ENCODE measurements at places on chromosomes 5 and 9.

DNA sequence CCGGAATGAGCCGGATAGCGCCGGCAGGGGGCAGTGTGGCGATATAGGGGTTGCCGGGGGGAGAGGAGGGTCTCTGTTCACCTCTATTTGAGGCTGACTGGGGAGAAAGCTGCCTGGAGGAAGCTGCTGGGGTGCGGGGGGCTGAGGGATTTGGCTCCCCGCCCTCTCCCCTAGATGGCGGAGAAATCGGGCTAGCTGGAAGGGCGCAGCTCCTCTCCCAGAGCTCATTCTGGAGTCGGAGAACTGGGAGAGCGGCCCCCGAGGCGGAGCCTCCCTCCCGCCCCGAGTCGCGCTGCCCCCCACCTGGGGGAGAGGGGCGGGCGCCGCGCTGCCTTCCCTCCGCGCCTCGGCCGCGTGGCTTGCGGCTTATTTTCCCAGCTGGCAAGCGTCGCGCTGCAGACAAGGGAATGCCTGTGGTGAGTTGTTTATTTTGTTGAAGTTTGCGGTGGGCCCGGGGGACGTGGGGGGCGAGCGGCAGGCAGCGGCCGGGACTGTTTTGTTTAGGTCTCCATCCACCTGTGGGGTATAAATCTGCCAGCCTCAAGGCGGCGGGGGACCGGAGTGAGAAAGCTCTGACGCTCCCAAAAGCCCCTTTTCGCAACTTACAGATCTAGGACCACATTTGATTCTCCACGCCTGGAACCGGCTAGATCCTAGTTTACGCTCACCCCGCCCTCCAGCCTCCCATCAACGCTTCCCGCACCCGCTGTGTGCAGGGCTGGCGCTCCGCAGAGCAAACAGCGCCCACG, 4.1 kb upstream of the RGMB start:
- DNase-seq: no peak

- no peak for DNase-seq
Observed at GRCh38 chr9:106800701-106801270, 62.2 kb upstream of the ZNF462 start.

- DNase-seq: no peak
Observed at GRCh38 chr9:13088720-13089427, 190.6 kb downstream of the MPDZ start.

DNA sequence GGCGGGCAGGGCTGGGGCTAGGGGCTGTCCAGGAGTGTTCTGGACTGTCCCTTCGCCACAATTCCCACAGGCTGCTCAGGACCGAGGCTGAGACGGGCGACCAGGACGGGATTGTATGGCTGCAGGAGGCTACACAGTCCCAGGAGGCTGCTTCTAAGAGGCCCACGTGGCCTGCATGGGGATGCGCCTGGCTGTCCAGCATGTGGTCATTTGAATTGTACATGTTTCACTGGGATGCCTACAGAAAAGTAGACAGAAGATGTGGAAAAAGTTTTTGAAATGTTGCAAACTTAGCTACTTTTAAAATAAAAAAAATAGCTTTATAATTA, 32.6 kb upstream of the SPTLC1 start:
- DNase-seq: no peak

DNA sequence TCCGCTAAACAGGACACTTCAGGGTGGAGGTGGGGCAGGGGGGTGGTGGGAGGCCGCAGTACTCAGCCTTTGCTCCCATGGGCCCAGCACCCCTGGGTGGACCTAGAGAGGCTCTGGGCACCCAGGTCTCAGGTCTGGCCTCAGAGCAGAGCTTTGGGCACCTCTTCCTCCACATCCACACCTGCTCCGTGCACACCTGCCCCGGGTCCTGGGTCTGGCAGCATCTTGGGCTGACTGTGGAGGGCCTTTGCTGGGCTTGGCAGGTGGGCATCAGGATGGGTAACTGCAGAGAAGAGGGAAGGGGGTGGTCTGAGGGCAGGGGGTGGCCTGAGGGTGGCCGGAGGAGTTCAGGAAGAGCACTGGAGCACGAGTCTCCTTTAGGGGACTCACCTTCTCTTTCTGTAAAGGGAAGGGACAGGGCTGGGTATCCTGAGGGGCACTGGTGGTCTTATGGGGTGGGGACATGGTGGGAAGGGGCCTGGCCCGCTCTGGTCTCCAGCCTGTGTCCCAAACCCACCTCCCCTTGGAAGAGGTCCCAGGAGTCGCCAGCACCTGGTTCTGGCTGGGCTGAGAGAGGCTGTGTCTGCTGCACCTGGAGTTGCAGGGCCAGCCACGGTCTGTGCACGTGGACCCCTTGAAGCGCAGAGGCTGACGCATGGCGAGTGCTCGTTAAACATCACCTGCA, 106.7 kb upstream of the IER5L start:
- no peak for DNase-seq

- no peak for DNase-seq
Observed at GRCh38 chr5:142360607-142361120, 35.8 kb upstream of the SPRY4 start.

DNA sequence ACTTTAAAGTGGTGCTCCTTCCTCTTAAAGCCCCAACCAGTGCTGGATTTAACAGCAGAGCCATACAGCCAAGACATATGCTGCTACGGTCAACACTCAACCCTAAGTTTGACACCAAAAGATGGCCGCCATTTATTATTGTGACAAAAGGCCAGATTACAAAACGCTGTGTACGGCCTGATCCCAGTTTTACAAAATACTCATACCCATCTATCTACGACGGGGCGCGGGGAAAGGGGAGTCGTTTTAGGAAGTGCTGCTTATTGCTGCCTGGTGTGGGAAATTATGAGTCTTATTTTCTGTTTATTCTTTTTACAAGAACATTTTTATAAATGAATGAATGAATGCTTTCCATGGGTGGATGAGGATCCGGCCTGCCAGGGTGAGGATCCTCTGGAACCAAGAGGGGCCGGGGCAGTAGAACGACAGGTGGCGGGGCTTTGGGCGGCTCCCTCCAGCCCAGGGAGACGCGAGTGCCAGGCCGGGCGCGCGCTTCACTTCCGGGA, 457 bp upstream of the IDNK start:
- DNase-seq: no peak

GRCh38 chr5:171291371-171291770, 17.7 kb upstream of the TLX3 start:
- DNase-seq: no peak

DNA sequence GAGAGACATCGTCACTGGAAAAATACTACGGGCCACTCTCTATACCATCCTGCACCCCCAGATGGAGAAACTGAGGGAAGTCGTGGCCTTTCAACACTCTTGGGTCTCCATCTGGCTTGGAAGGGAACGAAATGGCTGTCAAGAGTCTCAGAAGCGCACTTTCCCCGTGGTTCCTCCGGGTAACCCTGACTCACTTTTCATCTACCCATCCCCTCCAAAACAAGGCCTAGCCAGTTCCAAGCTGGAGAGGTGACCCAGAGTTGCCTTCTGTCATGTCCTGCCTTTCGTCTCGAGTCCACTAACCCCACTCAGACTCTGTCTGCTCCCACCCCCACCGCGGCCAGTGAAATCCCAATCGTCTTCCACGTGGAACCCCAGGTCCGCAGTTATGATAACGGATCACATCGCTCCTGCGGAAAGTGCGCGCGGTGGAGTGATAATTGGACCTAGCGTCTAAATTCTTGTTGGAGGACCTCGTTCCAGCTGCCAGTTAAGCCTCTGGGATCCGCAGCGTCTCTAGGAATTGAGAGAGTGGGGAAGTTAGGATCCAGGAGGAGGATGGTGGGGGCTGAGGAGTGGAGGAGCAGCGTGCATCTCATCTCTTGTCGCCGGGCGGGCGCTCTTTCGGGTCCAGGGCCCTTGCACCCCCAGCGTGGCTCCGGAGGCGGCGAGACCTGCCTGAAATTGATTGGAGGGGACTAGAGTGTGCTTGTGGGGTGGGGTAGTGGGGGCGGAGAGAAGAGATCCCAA, 4.6 kb downstream of the CDKN2A start:
- no peak for DNase-seq

GRCh38 chr5:113508756-113509155, 4.7 kb upstream of the YTHDC2 start:
- DNase-seq: no peak

DNA sequence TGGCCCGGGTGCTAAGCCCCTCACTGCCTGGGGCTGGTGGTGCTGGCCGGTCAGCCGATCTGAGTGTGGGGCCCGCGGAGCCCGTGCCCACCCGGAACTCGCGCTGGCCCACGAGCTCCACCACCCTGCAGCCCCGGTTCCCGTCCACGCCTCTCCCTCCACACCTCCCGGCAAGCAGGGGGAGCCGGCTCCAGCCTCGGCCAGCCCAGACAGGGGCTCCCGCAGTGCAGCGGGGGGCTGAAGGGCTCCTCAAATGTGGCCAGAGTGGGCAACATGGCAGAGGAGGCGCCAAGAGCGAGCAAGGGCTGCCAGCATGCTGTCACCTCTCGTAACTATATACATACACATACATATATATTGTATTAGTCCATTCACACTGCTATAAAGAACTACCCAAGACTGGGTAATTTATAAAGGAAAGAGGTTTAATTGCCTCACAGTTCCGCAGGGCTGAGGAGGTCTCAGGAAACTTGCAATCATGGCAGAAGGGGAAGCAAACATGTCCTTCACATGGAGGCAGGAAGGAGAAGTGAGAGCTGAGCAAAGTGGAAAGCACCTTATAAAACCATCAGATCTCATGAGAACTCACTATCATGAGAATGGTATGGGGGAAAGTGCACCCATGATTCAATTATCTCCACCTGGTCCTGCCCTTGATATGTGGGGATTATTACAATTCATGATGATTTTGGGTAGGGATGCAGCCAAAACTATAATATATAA, 56.8 kb downstream of the LIX1 start:
- DNase-seq: no peak

DNA sequence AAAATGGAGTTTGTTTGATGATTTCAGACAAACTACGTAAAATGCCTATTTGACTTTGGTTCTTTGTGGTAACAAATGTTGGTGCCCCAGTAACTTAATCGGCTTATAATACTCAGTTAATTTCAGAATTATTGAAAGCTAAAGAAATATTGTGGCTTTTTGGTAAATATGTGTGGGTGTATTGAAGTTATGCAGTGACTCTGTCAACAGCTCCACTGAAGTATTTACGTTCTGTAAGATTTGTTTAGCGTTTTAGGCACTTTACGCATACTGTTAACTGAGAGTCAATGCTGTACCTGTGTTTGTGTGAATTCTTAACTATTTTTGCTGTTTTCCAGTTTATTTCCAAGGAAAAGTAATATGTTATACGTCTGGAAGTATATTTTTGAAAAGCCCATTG, 2.2 kb downstream of the RAD23B start:
- DNase-seq: no peak

- DNase-seq: no peak
Observed at GRCh38 chr5:17058438-17058837, 122.3 kb upstream of the MYO10 start.

- no peak for DNase-seq
Observed at GRCh38 chr5:107783551-107783950, 112.8 kb upstream of the EFNA5 start.

GRCh38 chr9:110599468-110599867, 19.9 kb upstream of the SVEP1 start:
- DNase-seq: no peak

DNA sequence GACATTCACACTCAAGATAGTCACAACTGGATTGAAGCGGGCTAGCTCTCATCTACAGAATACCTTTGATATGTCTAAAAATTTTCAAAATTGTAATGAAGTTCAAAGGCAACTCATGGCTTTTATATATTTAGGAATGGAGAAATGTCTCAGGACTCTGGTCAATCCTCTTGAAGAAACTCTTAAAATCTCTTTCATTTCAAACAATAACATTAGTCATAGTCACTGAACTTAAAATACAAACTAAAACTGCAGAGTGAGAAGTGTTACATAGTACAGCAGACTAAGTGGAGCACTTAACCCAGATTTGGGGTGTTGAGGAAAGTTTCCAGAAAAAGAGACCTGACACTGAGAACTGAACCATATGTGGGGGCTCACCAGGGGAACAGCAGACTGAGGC, 20.7 kb downstream of the FANCC start:
- no peak for DNase-seq

GRCh38 chr9:111037708-111038330, 451 bp downstream of the LPAR1 start:
- no peak for DNase-seq

- no peak for DNase-seq
Observed at GRCh38 chr9:36964791-36965190, 69.3 kb downstream of the PAX5 start.

- no peak for DNase-seq
Observed at GRCh38 chr9:96317335-96317980, 15.5 kb upstream of the HSD17B3 start.

DNA sequence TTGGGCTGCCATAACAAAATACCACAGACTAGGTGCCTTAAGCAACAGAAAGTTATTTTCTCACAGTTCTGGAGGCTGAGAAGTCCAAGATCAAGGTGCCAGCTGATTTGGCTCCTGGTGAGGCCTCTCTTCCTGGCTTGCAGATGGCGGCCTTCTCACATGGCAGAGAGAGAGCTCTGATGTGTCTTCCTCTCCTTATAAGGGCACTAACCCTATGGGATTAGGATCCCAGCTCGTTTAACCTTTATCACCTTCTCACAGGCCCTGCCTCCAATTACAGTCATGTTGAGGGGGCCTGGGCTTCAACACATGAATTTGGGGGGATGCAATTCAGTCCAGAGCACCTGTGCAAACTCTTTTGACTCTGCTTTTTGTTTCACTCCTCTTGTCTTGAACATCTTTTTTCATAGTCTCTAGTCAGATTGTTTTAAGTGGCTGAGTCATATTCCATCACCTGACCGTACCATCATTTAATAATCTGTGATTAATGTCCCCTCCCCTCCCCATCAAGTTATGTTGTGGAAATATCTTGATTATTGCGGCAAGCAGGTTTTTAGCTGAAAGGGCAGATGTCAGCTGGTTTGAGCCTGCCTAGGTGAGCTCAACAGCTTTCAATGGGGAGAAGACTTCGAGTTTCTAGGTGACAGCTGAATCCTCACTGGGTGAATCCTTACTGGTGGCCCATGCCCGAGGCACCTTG, 61.8 kb downstream of the NDFIP1 start:
- no peak for DNase-seq

DNA sequence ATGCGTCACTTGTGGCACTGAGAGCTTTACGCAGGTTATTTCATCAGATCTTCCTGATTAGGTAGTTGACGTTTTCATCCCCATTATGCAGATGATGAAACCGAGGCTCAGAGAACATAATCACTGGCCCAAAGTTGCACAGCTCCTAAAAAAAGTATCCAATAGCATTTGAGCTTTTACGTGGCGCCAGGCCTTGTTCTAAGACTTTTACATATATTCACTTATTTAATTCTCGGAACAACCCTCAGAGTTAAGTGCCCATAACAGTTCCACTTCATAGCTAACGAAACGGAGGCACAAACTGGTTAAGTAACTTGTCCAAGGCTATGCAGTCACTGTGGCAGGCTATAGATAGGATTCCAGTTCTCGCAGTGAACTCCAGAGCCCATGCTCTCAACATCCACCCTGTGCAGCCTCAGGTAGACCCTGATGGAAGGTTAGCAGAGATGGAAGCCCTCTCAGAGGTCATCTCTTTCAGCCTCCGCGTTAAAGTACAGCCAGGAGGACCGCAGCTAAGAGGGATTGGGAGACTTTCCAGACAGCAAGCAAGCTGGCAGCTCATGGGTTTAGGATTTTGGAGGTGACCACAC, 39.3 kb downstream of the AMBP start:
- DNase-seq: no peak

All from AG09309 (cell line).